ENCODE measurements at places on chromosomes 5 and 9. TPM values are rescaled to one million over a fixed set of nuclear protein-coding genes. Genes with fewer than 3 reads are reported as not detected.

The BTNL3 gene
- not detected for total RNA-seq

The CYSRT1 gene
- total RNA-seq: 0.51 TPM

The PHAX gene
- total RNA-seq: 54.5 TPM

The PIP5KL1 gene
- 2.5 TPM for total RNA-seq

The C5orf58 gene
- not detected for total RNA-seq

Measured in fibroblast of lung (primary cell).